Cardiac septum (tissue), 1 donor: ENCODE measurements at places on chromosomes 2 and 18.

GRCh38 chr2:132668987-132669907, 758 bp downstream of the LYPD1 start:
- DNase-seq, result no peak

DNA sequence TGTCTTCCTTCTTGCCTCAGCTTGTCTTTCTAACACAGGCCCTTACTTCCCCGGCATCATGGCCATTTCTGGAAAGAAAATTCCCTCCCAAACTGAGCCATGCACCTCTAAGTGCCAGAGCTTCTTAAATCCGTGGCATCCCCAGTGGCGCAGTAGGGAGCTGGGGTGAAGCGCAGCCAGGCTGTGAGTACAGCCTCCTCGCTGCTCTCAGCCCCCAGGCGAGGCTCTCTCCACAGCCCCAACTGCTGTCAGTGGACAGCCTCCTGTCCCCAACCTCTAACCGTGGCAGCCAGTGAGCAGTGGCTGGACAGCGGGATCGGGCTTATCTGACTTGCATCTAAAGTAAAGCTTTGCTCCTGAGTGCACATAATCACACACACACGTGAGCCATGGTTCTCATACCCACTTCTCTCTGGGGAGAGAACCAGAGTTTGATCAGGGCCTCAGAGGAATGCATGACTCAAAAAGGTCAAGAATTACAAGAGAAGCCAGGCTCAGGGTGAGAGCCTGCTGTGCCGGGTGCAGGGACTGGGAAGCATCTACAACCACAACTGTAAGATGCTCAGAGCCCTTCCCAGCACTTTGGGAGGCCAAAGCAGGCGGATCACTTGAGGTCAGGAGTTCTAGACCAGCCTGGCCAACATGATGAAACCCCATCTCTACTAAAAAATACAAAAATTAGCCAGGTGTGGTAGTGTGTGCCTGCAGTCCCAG, 50.7 kb downstream of the SFXN5 start:
- DNase-seq, result no peak

- DNase-seq, result no peak
Observed at GRCh38 chr18:32891797-32892196, 119.0 kb upstream of the KLHL14 start.

- DNase-seq, result peak; percentile 46
Observed at GRCh38 chr2:108925735-108926134, 63.3 kb downstream of the EDAR start.

- no peak for DNase-seq
Observed at GRCh38 chr2:45765007-45765727, 113.7 kb downstream of the PRKCE start.

GRCh38 chr18:48321121-48321520, 88.1 kb downstream of the ZBTB7C start:
- DNase-seq, result no peak

GRCh38 chr18:12393998-12394397, 13.7 kb upstream of the PRELID3A start:
- peak; percentile 17 for DNase-seq

- no peak for DNase-seq
Observed at GRCh38 chr2:182148344-182148743, 162.7 kb downstream of the PPP1R1C start.

DNA sequence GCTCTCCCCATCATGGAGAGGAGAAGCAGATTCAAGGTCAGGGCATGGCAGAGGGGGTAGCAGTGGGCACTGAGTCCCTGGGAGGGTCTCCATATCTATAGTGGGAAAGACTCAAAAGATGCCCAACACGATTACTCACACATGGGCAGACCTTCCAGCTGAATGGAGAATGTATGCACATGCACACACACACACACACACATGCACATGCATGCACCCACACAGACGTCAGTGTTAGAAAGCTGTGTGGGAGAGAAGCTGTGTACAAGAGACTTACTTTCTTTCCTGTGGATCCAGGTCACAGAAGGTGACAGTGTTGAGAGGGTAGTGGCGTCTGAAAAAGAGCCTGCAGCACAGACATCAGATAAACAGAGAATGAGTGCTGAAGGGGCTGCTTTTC, 194.5 kb downstream of the TNS1 start:
- no peak for DNase-seq

DNA sequence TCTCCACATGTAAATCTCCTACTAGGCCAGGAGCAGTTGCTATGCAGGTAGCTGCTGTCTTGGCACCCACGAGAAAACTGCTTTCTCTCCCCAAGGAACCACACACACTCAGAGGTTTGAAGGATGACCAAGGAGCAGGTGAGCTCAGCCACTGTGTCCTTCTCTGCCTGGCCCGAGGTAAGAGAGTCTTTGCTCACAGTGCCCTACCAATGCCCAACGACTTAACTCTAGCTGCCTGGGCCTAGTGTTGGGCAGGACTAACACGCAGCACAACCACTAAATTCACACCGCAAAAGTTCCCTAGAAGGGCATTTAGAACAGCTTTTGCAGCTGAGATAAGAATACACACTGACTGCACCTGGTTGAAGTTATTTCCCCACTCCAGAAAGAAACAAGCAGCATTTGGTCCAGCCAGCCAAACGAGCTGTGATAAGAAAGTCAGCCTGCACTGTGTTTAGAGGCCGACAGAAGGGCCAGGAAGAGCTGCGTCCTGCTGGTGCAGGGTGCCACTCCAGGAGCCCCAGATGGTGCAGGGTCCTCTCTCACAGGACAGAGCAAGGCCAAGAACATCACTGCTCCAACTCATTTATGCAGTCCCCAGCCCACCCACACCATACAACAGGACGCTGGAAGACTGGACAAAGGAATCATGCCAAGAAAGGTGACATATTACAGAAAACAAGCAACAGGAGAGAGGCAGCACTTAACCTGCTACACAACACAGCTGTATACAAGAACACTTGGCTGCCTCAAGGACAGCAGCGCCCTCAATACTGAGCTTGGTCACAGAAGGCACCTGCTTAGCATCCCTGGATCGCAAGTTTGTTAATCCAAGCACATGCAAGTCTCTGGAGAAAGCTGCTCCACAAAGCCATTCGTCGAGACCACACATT, 12.5 kb downstream of the HDLBP start:
- no peak for DNase-seq

- DNase-seq, result no peak
Observed at GRCh38 chr18:26468931-26469340, 79.4 kb downstream of the KCTD1 start.

- no peak for DNase-seq
Observed at GRCh38 chr2:53087262-53087873, 680.2 kb upstream of the CHAC2 start.

- no peak for DNase-seq
Observed at GRCh38 chr2:205699515-205700289, 17.4 kb downstream of the NRP2 start.

DNA sequence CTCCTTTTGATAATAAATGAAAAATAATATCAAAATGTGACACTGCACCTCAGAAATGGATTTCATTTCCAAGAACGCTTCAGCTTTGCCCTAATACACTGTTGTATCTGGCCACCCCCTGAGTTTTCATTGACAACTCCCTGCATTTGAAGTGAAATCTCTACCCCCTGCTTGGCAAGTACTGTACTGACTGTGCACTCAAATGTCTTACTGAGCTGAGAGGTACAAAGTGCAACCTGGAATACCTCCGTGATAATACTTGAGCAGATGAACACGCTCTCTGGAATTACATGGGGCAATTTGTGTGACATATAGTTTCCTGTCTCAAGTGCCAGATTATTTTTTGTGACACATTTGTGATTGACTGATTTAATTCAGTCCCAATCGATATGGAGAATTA, 231.1 kb downstream of the LRP1B start:
- no peak for DNase-seq

GRCh38 chr2:69716555-69717120, 25.3 kb upstream of the ANXA4 start:
- no peak for DNase-seq

GRCh38 chr2:221360742-221361141, 211.4 kb downstream of the EPHA4 start:
- no peak for DNase-seq

- no peak for DNase-seq
Observed at GRCh38 chr2:30287190-30287840, 56.0 kb downstream of the LBH start.

DNA sequence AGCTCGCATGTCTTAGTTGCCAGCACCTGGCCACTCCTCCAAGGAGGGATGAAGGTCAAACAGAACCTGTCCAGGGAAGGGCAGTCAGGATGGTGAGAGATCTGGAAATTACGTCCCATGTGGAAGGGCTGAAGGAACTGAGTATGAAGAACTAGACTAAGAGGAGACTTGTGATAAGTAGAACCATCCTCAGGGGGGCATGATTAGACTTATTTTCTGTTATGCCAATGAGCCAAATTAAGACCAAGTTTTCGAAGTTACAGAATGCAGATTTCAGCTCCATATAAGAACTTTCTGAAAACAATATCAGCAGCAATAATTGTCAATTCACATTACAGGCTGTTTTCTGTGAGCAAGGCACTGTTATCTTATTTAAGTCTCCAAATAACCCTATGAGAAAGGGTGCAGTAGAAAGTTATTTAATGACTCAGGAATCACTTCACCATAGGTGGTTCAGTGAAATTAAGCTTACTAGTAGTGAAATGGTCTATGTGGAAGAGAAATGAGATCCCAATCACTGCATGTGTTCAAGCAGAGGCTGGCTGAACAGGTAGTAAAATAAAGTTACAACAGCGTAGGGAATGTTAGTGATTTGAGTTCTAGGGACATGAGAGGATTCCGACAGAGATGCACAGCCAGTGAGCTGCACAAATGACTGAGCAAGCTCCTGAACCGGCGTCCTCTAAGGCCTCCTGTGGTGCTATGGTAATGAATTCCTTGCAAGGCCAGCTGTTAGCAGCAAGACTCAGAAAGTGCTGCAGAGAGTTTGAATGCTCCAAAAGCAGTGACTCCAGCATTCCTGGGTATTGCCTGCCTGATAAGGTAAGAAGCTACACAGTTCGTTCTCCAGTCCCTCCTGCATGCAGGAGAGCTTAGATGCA, 4.5 kb upstream of the DYM start:
- DNase-seq, result no peak

- DNase-seq, result no peak
Observed at GRCh38 chr18:61236356-61237057, 96.7 kb upstream of the CDH20 start.

DNA sequence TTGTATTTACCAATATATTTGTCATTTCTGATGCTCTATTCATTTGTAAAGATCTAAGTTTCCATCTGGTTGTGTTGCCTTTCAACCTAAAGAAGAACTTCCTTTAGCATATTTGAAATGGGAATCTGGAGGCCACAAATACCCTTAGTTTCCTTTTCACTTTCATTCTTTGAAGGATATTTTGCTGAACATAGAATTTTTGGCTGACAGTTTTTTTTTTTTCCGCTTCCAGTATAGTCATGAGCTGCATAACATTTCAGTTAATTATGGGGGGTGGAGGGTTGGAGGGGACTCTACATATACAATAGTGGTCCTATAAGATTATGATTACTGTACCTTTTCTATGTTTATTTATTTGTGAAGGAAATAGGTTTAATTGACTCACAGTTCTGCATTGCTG, 83.9 kb downstream of the CERS6 start:
- no peak for DNase-seq

DNA sequence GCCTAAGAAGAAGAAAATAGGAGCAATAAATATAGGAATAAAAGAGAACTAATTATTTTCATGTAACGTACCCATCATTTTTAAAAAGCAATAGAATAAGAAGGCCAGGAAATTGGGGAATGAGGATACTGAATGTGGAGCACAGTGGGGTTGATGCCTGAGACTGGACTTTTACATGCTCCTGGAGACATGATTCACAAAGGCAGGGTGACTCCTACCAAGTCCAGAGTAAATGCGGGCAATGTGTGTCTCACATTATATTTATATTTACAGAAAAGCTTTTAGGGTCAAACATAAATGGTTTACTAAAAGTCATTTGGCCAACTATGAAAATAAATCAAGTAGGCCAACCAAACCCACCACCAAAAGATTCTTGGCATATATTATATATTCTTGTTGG, 87.9 kb upstream of the COL5A2 start:
- no peak for DNase-seq

GRCh38 chr2:70620020-70620419, 66.4 kb upstream of the TGFA start:
- no peak for DNase-seq

DNA sequence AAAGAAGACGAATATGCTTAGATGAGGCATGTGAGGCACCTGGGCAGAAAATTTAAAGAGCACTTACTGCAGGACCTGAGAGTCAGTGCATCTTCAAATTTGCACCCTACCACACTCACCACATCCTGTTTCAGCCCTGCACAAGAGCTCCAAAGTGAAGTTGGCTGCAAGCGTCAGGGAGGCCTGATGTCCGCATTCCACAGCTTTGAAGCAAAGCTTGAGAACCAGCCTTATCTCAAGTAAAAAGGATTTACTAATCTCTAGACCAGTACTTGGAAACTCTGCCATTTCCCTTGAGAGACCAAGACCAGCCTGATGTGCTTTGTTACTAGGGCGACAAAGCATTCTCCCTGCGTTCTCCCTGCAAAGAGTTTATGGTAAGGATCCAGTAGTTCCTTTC, 3.4 kb upstream of the ASNSD1 start:
- no peak for DNase-seq

DNA sequence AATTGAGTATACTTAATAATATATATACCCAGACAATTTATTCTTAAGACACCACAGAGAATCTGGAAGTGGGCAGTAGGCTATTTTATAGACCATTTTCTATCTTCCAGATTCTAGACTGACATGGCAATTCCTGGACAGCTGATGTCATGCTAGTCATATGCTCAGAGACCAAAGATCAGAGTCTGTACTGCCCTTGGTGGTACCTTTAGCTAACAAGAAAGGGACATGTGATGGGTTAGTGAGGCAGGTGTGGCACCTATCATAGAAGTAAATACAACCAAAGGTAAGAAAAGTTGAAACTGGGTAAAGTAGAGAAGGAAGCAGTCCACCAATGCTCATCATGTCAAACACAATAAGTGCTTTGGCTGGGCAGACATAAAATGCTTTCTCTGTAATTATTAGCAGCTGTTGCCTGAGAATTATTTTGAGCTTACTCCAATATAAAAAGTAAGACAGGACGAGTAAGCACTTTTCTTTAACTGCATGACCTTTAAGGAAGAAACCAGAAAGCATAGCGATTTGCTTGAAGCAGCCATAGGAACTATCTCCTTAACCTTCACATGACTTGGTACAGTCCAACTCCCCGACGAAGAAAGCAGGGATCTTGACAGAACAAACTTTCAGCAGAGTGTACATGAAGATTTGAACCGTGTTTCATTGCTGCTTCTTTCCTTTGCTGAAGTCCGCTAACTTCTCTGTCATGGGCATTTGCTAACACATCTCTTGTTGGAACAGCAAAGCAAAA, 47.1 kb downstream of the SLC40A1 start:
- DNase-seq, result no peak

- DNase-seq, result no peak
Observed at GRCh38 chr2:111662039-111662770, 221.8 kb downstream of the ANAPC1 start.

GRCh38 chr2:133504566-133505505, 63.4 kb downstream of the NCKAP5 start:
- no peak for DNase-seq

DNA sequence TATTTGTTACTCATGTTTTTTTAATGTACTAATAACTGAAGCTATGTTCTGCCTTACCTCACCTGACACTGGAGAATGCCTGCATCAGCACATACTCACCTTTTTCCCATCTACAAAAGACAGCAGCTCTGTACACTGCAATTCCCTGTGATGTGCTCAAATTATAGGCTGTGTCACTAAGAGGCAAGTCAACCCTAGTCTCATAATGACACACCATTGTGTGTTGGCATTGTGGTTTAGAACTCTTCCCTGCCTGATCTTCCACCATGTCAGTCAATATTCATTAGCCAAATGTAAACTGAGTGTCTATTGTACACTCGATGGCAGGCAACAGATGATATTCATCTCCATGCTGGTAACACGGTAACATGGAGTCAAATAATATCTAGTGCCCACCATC, 332.1 kb upstream of the TCF4 start:
- DNase-seq, result no peak
